ENCODE measurements at places on chromosomes 16 and 17. TPM values are rescaled to one million over a fixed set of nuclear protein-coding genes. Genes with fewer than 3 reads are reported as not detected.
A peak's percentile ranks its signal among the peaks of the same experiment; 100 is the strongest.

GRCh38 chr16:89392881-89393737 lies 97.3 kb downstream of the ANKRD11 start:
- no peak for DNase-seq

DNA sequence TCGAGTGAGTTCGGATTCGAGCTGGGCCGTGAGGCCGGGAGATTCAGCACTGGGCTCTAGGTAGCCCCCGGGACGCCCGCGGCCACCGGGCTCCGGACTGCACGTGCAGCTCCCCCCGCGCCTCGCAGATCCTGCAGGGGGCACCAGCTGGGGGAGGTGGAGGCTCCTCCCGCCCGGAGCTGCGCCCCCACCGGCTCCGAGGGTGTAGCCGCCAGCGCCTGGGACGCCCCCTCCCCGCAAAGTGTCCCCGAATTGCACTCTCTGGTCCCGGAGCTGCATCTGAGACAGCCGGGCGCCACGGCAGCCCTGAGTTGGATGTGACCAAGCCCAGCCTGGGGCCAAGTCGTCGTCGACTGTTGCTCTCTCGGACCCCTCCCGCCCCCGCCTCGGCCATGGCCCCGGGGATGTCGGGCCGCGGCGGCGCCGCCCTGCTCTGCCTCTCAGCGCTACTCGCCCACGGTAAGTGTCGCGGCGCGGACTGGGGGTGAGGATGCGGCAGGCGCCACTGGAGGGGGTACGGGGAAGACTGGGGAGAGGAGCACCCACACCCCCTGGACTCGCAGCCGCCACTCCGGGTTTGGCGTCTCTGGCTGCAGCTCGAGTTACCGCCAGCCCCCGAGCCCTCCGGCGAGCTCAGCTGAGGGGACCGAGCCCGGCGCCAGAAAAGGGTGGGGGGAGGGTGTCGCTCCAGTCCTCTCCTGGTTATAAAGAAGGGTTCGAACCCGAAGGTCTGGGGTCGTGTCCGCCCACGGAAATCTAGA lies 1.5 kb downstream of the TMEM132E start:
- DNase-seq = no peak

DNA sequence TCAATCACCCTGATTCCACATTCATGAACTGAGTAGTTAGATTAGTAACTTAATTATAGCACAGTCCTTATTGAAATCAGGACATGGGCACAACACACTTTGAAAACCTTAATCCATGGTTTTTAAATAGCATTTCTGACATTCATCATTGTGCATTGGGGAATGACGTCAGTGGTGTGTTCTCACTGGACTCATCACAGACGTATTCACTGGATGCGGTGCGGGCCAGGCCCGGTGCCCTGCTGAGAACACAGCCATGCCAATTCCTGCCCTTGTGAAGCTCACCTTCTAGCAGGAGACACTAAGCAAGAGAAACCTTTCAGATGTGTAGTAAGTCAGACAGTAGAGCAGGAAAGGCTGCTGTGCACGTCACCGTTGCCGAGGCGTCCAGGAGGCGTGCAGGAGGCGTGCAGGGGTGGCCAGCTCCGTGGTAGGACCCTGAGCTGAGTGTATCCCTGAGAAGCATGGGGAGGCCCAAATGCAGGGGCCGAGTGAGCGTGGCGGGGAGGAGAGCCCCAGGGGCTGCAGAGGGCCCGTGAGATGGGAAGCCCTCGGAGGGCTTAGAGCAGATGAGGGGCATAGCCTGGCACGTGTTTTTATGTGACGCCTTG lies 12.9 kb downstream of the BANP start:
- no peak for DNase-seq

DNA sequence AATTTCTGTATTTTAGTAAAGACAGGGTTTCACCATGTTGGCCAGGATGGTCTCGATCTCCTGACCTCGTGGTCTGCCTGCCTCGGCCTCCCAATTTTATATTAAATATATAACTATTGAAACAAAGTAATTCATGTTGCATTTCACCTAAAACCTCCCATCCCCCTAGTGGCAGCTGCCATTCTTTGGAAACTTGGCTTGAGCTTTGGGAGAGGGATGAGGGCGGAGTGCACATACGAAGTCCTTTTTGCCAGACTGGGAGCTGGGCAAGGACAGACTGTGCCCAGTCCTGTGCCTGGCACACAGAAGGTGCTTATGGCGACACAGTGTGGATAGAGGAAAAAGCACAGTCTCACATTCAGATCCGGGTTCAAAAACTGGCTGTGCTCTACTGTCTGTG lies 83.8 kb downstream of the NETO2 start:
- peak; percentile 12 for DNase-seq

SLC12A3 gene
- not detected for total RNA-seq

NR1D1 gene
- total RNA-seq = 15.5 TPM

DNA sequence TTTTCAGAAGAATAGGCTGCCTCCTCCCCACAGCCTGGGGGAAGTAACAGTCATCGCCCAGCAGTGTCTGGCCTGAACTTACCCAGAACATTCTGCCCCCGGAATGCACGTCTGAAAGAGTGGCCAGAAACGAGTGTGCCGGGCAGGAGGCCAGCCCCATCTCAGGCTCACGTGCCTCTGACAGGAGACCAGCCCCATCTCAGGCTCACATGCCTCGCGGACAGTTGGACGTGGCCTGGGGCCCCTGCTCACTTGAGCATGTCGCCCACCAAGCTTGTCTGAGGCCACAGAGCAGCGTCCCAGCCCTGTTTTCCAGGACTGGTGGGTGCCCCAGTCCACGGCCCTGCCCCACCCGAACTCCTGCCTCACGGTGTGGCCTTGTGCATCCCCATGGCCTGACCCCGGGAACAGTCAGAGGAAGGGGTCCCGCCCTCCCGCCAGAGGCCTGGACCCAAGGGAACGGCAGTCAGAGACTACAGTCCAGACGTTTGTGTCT lies 16.3 kb upstream of the CDH15 start:
- no peak for DNase-seq

CDH13 gene
- total RNA-seq = 18.3 TPM

GRCh38 chr17:8995711-8996110 lies 25.6 kb upstream of the NTN1 start:
- DNase-seq = no peak

MEIOB gene
- not detected for total RNA-seq

GRCh38 chr17:7072406-7072805 lies 7.6 kb downstream of the CLEC10A start:
- no peak for DNase-seq

GRCh38 chr16:57797526-57798266 lies 4.6 kb downstream of the KIFC3 start:
- DNase-seq = no peak

GRCh38 chr16:23917621-23918020 lies 81.8 kb downstream of the PRKCB start:
- no peak for DNase-seq

GRCh38 chr16:25009822-25010221 lies 5.3 kb downstream of the ARHGAP17 start:
- no peak for DNase-seq

DNA sequence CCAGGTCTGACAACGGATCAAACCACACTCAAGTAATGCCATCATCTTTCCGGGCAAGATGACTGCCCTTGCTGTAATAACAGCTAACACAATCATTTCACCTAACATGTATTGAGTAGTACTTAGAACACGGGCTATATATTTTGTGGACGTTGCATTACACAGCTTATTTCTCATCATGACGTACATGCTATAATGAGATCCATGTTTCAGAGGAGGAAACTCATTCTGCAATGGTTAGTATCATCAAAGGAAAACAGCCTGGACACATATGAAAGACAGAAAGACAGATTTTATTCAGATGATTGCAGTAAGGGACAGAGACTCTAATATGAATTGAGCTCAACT lies 446.7 kb downstream of the HS3ST3B1 start:
- DNase-seq = no peak

DNA sequence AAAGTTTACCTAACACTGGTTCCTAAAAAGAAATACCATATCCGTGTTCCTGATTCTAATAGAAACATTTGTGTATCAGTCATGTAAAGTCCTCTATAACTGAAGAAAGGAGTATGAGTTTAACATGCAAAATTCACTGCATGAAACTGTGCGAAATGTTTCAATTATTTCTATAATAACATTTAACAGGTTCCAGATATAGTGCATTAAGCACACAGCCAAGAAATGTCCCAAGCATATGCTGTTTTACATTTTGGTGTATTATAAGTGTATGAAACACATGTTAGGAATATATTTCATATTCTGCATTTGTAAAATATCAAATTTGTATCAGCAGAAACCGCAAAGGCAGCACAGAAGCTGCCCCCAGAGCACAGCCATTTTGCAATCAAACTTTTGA lies 764.9 kb downstream of the KCNJ2 start:
- DNase-seq = no peak

CDH1 gene
- total RNA-seq = 0.55 TPM

DNA sequence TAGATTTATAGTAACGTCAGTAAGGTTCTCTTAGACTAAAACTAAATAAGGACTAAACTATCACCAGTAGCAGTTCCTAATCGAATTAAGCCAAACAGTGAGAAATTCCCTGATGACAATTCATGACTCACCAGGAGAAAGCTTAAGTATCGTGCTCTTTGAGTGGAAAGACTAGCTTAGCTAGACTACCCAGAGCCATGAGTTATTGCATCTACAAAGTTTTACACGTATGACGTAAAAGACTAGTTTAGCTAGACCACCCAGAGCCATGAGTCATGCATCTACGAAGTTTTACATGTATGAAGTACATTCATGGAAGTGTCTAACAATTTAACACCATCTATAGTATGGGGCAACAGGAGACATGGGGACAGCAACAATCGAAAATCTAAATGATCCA lies 36.6 kb downstream of the UBE2G1 start:
- DNase-seq = no peak

DNA sequence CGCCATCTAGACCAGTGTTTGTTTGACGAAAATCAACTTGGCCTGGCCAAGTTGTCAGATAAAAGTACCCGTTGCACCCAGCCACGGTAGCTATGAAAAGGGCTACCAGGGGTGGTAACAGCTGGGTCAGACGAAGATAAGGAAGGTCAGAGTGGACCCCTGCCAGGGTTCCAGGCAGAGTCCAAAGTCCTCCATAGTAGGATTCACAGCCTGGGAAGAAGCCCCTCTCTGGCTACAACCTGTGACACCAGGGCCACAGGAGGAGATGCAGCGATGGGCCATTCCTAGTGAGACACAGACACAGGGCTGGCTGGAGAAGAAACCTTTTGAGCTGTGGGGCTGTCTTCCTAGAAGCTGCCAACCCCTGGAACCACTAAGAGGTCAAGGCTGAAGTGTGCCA lies 39.3 kb downstream of the MEAK7 start:
- no peak for DNase-seq

GRCh38 chr17:81966343-81967243 lies 5.6 kb upstream of the NOTUM start:
- DNase-seq = no peak

AOC3 gene
- 528 TPM for total RNA-seq

DNA sequence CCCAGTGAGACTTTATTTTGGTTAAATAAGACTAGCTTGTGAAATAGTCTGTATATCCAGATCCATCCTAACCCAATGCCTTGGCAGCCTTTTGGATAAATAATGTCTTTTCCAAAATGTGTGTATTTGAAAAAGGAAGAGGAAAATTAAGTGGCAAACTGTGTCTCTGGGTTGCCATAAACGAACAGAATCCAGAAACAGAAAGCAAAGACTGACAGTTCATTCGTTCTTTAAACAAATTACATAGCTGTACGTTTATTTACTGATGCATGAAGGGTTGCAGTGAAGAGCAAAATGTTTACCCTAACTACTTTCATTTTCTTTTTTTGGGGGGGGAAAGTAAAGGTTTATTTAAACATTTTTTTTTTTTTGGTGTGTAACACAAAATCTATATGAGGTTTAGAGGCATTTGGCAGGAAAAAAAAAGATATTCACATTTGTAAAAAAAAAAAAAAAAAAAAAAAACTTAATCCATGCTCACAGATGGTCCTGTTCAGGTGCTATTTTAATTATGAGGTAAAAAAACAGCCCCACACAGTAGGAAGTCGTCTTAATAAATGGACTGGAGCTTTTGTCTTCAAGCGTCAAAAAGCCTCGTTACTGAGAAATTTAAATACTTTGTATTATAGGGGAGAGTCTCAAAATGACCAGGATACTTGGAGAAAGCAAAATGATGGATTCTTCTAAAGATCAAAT lies 245.9 kb downstream of the FTO start:
- no peak for DNase-seq

DNA sequence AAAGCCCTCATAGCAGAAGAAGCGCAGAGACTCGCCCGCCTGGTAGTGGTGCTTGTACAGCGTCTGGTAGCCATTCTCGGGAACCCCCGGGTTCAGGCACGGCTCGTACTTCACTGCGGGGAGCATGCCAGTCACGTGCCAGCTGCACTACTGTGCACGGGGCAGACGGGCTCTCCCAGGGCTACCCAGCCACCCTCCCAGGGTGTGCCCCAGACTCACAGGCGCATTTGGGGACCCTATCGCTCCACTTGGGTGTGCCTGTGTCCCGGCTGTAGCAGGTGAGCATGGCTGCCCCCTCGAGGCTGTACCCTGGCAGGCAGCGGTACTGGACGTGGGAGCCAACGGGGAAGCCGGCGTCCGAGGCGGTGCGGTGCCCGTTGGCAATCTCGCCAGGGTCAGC lies 10.3 kb upstream of the CDIPT start:
- no peak for DNase-seq

DNA sequence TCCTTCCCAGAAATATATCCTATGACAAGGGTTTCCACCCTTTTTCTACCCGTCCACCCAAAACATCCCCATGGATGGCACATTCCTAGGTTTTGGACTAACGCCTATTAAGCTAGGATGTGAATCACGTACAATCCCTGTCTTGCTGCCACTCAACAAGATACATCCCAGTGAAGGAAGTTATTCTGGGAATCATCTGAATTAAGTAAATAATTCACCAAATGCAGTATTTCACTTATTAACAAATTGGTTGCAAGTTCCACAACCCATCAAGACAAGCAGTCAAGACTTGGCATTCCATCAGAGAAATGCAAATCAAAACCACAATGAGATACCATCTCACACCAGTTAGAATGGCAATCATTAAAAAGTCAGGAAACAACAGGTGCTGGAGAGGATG lies 32.1 kb downstream of the ASPA start:
- no peak for DNase-seq

HOXB2 gene
- 19.3 TPM for total RNA-seq

- no peak for DNase-seq
Observed at GRCh38 chr16:80580109-80580832, 39.5 kb downstream of the DYNLRB2 start.

LRRC75A gene
- 3.1 TPM for total RNA-seq

- DNase-seq = no peak
Observed at GRCh38 chr17:77930780-77931768, 27.4 kb upstream of the TNRC6C start.

DNA sequence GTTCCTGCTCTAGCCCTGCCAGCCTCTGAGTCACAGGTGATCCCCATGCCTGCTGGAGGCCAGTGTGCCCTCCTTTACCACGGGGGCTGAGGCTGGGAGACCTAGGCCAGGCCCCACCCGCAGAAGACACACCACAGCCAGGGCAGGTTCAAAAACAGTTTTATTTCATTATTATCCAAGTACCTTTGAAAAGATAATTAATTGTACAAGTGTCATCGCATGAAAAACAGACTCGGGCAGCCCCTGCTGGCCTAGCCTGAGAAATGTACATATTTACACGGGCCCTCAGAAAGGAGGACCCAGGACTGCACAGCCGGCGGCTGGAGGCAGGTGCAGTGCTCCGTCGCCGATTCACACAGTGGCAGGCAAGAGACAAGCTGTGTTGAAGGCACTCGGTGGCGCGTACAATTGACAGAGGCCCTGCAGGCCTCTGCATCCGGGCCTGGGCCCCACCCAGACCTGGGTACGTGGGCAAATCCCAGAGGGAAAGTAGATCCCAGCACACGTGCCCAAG lies 4.4 kb downstream of the PDIA2 start:
- DNase-seq = no peak

- DNase-seq = no peak
Observed at GRCh38 chr16:27767971-27768591, 218.1 kb downstream of the KATNIP start.

All from mesenteric fat pad (tissue), 1 donor.